ENCODE measurements at places on chromosomes 7 and 10.

GRCh38 chr10:11225935-11226334 lies 208.3 kb downstream of the CELF2 start:
- DNase-seq, result peak; percentile 62

DNA sequence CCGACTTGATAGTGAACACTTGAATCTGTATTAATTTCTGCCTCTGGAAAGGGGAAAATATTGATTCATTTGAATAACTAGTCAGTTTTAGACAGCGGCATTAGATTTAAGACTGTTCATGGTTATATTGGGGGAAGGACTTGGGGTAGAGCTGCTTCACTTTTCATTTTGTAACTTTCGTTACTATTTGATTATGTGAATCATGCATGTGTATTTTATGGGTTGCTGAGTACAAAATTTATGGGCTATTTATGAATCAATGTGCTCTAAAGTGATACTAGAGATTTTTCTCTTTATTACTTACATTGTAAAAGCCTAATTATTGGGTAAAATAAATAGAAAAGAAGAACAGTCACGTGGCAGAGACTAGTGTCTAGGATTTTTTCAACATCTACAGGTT lies 4.9 kb downstream of the GLUD1 start:
- DNase-seq, result no peak

DNA sequence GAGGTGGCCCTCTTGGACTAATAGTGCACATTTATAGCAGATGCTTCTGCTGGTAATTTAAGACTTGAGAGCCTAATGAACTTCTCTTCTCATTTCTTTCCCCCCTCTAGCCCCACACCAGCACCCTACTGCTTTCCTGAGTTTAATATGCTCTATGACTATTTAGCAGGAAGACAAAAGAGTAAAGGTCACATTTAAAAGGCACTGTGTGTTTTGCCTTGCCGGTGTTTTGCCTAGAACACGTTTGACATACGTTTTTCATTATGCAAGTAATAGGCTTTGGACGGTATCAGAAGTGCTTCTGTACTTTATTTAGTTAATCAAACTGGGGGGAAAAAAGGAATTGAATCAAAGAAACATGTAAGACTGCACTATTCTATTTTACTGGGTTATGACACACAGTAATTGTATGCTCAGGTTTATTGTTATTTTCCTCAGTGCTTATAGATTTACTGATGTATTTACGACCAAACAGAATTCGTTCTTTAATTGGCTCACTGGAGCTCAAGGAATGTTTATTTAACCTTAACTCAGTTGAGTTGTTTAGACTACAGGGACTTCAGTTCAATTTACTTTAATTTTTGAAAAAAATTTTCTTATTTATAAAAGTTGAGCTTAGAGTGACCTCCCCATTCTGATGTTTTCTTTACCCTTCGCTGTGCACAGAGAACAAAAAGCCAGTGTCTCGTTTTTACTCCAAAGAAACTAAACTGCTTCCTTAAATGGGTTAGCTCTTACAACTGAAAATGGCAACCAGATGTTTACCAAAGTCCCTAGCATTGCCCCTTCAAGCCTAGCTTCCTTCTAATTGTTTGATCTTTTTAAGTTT lies 35.4 kb downstream of the CPED1 start:
- DNase-seq, result no peak

- DNase-seq, result no peak
Observed at GRCh38 chr7:10122551-10123100, 851.0 kb upstream of the PHF14 start.

DNA sequence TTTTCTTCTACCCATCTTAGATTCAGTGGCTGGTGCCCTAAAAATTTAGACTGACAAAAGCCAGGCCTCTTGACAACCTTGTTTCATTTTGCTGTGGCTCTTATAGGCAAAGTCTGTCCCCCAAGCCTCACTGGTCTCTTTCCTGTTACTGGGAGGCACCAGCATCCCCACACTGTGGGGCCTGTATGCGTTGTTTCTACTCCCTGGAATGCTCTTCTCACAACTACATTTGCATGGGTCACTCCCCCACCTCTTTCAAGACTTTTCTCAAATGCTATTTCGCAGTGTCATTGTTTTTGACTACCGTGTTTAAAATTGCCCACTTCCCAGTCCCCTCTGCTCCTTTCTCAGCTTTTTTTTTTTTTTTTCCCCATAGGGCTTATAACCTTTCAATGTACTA lies 108.7 kb upstream of the DGKB start:
- no peak for DNase-seq

- DNase-seq, result no peak
Observed at GRCh38 chr7:16404636-16405035, 16.7 kb downstream of the CRPPA start.

GRCh38 chr10:4883079-4883739 lies 57.2 kb downstream of the AKR1E2 start:
- no peak for DNase-seq

- DNase-seq, result no peak
Observed at GRCh38 chr10:26468291-26468690, 30.1 kb downstream of the APBB1IP start.

- peak; percentile 6 for DNase-seq
Observed at GRCh38 chr7:150567169-150567568, at the start of gene GIMAP4. TSS of gene GIMAP4 (plus strand) at chr7:150567390. CDS start at chr7:150569902, 2,512 bp downstream.

DNA sequence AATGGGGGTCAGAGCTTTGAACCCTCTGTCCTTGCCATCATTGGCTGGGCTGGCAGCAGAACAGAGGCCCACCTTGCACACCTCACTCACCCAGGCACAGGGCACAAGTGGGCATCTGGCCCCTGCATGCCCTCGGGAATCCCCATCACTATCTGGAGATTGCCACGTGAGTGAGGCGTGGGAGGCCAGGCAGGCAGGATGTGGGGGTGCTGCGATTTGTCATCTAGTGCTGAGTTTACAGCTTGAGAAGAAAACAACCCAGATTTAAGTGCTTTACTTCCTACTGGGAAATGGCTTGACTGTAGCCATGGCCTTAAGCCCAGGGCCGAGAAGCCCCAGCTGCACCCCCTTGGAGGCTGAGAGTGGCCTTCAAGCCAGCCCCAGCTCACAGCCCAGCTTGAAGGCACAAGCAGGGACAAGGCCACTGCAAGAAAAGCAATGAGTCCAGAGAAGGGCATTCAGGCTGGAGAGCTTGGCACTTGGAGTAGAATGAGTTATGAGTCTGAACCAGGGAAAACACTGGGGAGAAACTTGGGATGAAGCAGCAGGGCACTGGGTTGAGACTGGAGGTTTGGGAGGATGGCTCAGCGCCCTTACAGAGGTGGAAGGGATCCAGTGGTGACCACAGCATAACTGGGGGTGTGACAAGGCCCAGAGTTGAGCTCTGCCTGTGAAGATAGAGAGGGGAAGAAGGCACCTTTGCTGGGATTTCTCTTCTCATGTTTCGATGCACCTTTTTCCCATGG lies 123.0 kb downstream of the CXCL12 start:
- DNase-seq, result no peak

DNA sequence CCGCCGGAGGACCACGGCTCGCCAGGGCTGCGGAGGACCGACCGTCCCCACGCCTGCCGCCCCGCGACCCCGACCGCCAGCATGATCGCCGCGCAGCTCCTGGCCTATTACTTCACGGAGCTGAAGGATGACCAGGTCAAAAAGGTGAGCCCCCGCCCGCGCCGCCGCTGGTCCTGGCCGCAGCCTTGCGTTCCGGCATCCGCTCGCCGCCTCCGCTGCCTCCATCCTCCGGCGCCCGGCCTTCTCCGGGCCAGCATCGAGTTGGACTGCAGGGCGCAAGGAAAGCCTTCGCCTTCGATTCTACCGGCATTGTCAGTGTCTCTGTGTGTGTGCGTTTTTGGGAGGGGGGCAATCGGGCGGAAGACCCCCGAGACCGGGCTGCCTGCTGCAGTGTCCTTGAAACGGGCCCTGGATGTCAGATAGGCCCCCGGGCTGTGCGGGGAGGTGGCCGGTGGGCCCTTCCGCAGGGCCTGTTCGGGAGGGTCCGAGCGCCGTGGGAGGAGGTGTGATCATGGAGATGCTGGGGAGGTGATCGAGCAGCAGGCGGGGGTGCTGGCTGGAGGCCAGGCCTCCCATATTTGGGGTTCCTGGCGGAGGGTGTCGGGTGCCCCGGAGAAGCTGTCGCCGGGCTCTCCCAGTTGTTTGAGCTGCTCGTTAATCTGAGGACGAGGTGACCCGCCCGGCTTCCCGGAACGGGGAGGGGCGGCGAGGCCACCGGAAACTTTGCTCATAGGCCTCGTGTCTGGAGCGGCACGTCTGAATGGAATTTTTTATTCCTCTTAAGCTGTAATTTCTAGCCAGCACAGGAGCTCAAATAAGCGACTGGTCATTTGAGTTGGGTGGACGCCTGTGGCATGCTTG lies 40.8 kb downstream of the HK1 start:
- DNase-seq, result peak; percentile 49

GRCh38 chr7:136900005-136900404 lies 31.6 kb downstream of the CHRM2 start:
- DNase-seq, result no peak

DNA sequence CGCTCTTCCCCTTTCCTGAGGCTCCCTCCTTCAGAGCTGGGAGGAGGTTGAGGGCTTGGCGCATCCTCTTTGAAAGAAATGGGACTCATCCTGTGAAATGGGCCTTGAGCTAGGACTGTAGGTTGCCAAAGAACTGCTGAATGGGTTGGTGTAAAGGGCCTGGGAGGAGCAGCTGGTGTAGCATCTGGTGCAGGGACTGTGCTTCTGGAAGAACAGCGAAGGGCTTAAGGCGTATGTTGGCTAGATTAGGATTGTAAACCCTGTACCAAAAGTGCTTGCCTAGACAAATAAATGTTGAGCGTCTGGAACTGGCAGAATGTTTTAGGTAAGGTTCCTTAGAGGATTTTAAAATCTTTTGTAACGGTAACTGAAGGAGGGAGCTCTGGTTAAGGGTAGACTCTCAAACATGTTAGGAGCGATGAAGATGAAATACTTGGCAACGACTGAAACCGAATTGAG lies 563 bp downstream of the STAM start:
- no peak for DNase-seq

DNA sequence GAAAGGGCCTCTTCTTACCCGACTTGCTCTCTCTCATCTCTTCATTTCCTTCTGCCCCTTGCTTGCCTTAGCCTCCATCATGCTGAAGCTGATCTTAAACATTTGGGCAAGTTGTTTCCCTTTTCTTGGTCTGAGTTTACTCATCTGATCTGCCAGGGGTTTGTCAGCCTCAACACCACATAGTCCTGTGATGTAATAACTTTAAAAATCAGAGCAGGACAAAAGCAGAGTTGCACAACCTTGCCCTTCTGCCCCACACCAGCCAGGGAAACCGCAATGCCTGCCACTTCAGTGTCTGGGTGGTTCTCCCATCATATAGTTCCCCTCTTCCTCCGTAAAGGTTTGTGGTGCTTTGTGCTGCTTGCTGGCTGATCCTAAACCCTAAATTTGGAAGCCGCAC lies 9.9 kb upstream of the LIPM start:
- no peak for DNase-seq

GRCh38 chr7:95723583-95724180 lies 48.7 kb upstream of the DYNC1I1 start:
- DNase-seq, result no peak

DNA sequence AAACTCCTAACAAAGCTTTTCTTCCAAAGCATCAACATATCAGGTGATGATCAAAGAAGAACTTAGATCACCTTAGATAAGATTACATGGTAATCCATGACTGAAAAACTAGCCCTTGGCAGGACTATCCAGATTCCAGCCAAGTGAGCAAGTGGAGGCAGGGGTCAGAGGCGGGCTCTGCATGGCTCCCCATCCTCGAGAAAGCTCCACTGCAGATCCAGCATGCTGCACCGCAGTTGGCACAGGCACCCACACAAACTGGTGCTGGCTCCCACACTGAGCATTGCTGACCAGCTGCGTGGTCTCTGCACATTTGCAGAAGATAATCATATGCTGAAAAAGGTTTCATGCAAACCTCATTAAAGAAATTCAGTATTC lies 10.1 kb downstream of the PSAP start:
- DNase-seq, result no peak

DNA sequence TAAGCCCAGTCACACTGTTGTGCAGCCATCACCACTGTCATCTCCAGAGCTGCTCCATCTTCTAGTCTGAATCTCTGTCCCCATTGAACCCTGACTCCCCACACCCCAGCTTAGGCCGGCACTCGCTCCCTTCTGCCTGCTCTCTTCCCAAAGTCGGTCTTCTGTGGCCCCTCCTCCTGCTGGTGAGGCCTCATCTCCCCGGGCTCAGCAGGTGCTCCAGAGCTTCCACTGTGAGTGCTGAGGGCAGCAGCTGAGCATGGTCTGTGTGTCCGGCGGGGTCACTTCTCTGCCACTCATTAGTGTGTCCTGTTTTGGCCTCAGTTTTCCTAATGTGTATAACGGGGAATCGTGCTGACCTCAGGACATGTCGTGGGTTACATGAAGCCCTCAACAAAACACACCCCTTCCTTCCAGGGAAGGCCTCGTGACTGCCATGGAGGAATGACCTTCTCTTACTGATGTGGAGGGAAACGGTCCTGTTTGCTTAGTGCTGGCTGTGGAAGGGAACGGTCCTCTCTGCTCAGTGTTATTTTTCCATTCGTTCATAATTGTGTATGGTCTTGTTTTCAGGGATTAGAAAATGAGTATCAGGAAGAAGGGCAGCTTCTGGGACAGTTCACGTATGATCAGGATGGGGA lies 4.3 kb upstream of the GET4 start:
- DNase-seq, result no peak

DNA sequence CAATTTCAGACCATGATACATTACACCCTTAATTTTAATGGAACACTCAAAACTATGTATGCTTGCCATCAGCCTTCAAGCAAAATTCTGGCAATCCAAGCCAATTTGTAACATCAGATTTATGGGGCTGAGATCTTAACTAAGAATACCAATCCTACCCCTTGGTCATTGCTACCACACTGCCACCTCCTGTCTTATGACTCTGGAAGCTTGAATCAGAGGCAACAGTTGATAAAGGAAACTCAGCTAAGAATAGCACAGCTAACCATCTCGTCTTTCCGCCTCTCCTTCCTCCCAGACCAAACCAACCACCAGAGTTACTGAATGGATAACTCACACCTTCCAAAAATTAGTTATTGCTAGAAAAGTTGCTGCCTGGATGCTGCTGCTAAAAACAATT lies 7.4 kb downstream of the IGF2BP3 start:
- DNase-seq, result no peak

DNA sequence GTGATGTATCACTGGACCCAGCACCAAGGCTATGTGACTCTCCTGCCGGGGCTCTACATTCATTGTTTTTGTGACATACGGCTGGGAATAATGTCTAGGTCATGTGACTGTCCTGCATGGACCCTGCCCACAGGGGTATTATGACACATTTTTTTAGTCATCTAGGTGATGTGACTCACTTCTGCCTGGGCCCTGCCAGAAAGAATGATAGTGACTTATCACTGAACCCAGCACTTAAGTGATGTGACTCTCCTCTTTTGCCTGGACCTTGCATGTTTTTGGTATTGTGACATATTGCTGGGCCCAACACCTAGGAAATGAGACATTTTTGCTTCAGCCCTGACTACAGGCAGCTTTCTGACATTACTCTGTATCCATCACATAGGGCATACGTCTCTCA lies 51.1 kb upstream of the ZNF107 start:
- DNase-seq, result no peak

GRCh38 chr7:43952028-43952427 lies 25.8 kb downstream of the UBE2D4 start:
- no peak for DNase-seq

GRCh38 chr10:114239117-114239993 lies at the start of gene VWA2:
TSS of gene VWA2 (plus strand) at chr10:114239254. CDS start at chr10:114248714, 9,460 bp downstream.
- DNase-seq, result no peak

GRCh38 chr7:27901028-27901760 lies 161.2 kb downstream of the TAX1BP1 start:
- DNase-seq, result peak; percentile 18

GRCh38 chr7:20532890-20533289 lies 82.6 kb upstream of the ABCB5 start:
- no peak for DNase-seq
